ENCODE measurements at places on chromosomes 16 and 17. TPM values are rescaled to one million over a fixed set of nuclear protein-coding genes. Genes with fewer than 3 reads are reported as not detected.

The RAP1GAP2 gene
- 63.8 TPM for total RNA-seq

The APOBR gene
- total RNA-seq, result 0.38 TPM

The MMP25 gene
- 1.2 TPM for total RNA-seq

The SHBG gene
- total RNA-seq, result 0.74 TPM

The ROGDI gene
- total RNA-seq, result 97.4 TPM

- DNase-seq, result no peak
Measured at GRCh38 chr16:19128454-19129200, 14.9 kb downstream of the ITPRIPL2 start.

DNA sequence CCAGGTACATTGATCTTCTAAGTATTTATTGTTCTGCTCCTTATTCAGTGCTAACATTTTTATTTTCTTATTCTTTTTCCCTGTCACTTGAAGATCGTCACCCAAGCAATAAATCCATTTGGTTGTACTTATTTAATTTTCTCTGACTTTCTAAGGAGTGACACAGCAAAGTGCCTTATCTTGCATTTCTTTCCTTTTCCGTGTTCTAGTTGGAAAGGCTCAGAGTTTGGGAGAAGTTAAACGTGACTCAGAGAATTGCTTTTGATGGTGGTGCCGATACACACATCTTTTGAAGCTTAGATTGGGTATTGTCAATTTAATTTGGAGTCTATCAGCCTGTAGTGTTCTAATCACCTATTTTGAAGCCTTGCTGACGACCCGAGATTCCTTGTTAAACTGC is 72.0 kb downstream of the PITPNC1 start:
- DNase-seq, result no peak

GRCh38 chr17:1227365-1227764 is 42.9 kb upstream of the BHLHA9 start:
- no peak for DNase-seq

DNA sequence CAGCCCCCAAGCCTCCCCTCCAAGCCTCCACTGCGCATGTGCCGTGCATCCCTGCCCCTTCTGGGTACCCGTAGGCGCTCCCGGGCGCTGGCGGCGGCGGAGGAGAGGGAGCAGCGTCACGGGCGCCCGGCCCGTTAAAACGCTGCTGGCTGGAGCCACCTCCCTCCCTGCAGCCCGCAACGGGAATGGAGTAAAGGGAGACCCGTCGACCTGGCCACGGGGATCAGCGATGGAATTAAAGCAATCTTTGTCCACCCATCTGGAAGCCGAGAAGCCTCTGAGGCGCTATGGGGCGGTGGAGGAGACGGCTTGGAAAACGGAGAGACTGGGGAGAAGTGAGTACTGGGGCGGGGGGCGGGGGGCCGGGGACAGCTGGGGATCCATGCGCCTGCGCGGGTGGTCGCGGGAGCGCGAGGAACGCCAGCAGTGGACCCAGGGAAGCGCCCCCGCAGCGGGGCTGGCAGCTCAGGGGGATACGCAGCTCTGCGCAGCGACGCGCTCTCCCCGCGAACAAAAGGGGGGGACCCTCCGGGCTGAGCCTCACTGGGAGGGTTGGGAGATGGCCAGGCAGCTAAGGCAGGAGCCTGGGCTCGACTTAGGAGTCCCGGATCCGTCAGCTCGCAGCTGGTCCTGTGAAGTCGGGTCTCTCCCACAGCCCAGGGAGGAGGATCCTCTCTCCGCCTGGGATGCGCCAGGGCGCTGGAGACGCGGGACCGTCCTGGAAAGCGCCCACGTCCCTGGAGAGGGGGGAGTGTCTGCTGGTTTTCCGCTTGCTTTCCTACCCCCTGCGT is at the start of gene BMERB1:
BMERB1 (plus strand) TSS at position 164 of the 791 bp plus-strand sequence; CDS start at position 230, 66 bp downstream.
- DNase-seq, result peak; percentile 74

- DNase-seq, result no peak
Measured at GRCh38 chr16:16154281-16154951, 68.9 kb downstream of the ABCC6 start.

GRCh38 chr17:42913981-42914617 is 13.5 kb downstream of the G6PC1 start:
- no peak for DNase-seq

- no peak for DNase-seq
Measured at GRCh38 chr16:57898961-57899360, 72.0 kb downstream of the CNGB1 start.

DNA sequence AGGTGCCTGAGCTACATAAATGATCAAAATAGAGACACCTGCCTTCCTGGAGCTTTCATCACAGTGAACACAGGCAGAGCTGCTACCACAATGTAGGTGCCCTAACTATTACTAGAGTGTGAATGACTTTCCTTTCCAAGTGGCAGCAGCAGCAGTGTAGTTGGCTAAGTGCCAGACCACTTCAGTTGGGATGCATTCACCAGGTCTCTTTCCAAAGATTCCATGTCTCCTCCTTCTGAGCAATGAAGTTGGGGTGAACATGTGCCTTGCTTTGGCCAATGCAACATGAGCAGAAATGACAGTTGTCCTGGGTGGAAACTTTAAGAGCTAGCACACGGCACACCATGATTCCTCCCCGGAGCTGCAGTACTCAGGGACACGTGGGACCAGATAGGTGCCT is 23.3 kb upstream of the CACNG4 start:
- no peak for DNase-seq

DNA sequence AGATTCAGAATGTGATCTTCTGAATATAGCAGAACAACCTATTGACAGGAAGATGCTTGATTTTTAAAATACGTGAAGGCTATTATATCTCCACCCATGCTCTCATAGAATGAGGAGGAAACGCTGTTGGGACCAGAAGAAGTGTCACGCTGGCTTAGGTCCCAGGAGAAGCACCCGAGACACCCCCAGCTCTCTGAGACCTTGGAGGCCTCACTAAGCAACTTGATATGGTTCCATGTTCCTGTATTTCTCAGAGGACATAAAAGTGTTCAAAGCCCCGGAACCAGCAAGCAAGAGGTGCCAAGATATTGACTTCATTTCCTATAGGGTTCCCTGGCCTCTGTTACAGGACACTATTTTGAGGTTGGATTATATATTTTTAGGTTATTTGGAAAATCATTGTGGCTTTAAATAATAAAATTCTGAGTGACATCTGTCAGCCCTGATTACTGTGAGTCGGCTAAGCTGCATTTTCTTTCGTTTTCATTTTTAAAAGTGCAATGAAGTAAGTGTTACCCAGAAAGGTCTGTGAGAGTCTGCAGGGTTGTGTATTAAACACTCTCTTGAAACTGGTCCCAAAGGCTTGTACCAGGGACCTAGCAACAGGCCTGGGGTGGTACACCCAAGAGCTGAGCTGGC is 400.0 kb downstream of the SOX9 start:
- DNase-seq, result no peak

DNA sequence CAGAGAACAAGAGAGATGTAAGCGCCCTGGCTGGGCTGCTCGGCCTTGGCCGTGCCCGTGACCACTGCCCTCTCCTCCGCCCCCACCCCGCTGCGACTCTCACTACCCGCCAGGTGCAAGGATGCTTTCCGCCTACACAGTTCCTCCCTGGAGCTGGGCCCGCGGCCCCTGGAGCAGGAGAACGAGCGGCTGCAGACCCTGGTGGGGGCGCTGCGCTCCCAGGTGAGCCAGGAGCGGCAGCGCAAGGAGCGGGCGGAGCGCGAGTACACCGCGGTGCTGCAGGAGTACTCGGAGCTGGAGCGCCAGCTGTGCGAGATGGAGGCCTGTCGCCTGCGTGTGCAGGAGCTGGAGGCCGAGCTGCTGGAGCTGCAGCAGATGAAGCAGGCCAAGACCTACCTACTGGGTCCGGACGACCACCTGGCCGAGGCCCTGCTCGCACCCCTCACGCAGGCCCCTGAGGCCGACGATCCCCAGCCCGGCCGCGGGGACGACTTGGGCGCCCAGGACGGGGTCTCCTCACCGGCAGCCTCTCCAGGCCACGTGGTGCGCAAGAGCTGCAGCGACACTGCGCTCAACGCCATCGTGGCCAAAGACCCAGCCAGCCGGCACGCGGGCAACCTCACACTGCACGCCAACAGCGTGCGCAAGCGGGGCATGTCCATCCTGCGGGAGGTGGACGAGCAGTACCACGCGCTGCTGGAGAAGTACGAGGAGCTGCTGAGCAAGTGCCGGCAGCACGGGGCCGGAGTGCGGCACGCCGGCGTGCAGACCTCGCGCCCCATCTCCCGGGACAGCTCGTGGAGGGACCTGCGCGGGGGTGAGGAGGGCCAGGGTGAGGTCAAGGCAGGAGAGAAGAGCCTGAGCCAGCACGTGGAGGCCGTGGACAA is 9.2 kb upstream of the MRPL58 start:
- DNase-seq, result no peak

- DNase-seq, result no peak
Measured at GRCh38 chr17:75823257-75824041, 20.8 kb downstream of the UNC13D start.

DNA sequence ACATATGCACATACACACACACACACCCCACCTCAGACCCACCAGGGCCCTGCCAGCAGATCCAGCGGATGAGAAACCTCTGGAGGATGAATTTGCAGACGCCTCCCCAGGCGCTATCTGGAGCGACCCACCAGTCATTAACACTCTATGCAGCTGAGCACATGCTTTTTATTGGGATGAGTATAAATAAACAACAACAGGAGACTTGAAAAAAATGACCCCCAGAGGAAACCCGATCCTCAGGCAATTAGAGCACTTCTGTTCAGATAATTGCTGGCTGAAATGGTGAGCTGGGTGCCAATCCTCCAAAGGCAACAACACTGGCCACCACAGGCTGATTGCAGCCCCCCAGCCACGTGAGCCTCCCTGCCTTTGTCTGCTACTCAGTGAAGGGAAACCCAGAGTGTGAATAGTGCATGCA is 32.9 kb downstream of the DYNLRB2 start:
- no peak for DNase-seq

- DNase-seq, result no peak
Measured at GRCh38 chr16:63613701-63614100, 1508.2 kb downstream of the CDH11 start.

GRCh38 chr16:20944861-20945574 is 44.4 kb downstream of the LYRM1 start:
- DNase-seq, result no peak

- no peak for DNase-seq
Measured at GRCh38 chr16:17828012-17828411, 357.3 kb upstream of the XYLT1 start.

- DNase-seq, result no peak
Measured at GRCh38 chr17:49370971-49371834, 9.2 kb upstream of the ZNF652 start.

GRCh38 chr17:21512307-21513011 is 136.3 kb downstream of the KCNJ12 start:
- DNase-seq, result no peak
